Hematopoietic multipotent progenitor cell treated with erythropoietin and hydrocortisone succinate and interleukin-3 and kit ligand, for 15 days (in vitro differentiated cells): ENCODE measurements at places on chromosomes 6 and 20.

DNA sequence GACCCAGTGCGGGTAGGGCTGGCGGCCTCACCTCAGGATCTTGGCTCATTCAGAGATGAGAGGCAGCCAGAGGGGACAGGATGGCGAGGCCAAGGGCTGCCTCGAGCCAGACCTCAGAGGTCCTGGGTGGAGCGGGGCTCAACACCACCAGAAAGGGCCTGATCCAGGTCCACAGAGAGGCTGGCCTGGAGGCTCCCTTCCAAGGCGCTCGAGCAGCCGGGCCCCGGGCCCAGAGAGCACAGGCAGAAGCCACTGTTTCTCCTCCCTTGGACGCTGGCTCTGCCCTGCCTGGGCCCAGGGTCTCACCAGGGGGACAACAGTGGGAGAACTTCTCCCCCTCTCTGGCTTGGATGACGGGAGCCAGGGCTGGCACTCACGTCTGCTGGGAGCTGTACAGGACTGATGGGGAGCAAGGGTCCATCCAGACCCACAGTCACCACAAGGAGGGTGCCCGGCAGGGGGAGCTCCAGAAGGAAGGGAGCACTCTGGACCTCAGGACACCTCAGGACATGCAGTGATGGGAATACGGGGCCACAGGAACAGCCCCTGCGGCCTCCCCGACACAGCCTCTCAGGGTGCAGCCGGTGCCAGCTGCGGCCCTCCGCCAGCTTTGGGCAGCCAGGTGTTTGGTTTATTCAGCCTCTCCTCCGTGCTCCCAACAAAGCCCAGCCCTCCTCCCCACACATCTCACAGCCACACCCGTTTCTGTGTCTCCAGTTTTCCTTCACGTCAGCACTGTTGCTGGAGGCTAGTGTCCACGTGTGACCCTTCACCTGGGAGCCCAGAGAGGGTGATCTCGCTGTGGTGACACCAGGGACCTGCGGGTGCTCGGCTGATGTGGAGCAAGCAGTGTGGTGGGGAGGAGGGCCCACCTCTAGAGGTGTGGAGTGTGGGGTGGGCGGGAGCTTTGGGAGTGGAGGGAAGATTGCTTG, 8.7 kb downstream of the RPS21 start:
- no peak for DNase-seq

- no peak for DNase-seq
Measured at GRCh38 chr6:422433-423054, 31.0 kb downstream of the IRF4 start.

DNA sequence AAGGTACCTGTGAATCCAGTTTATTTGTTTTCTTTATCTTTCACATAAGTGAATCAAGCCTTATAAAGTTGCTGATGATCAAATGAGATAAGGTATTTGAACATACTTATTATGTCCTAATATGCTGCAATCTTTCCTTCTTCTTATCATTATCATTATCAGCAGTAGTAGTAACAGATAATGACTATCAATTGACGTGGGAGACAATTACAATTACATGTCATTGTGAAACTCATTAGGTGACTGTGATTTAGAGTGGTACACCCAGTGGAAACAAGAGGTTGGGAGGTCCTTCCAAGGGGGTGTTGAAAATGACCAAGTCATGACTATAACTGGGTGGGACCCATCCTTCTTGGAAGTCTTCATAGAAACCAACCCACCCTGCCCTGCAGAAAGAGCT, 2.8 kb downstream of the CLIC5 start:
- DNase-seq: no peak

DNA sequence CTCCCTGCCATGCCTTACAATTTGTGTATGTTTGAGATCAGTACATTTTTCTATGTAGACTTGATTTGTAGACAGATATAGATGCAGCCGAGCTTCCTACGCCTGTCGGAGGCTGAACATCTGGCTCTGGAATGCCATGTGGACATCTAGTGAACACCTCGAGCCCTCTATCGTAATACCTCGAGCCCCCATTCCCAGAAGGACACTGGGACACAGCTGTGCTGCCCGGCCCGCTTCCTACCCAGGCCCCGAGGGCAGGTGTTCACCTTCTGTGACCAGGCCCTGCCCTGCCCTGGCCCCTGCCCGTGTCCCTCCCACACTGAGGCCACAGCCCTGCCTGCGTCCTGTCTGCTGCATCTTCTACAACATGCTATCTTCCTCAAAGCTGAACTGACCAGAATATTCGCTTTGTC, 12.9 kb downstream of the RPS6KA2 start:
- no peak for DNase-seq

DNA sequence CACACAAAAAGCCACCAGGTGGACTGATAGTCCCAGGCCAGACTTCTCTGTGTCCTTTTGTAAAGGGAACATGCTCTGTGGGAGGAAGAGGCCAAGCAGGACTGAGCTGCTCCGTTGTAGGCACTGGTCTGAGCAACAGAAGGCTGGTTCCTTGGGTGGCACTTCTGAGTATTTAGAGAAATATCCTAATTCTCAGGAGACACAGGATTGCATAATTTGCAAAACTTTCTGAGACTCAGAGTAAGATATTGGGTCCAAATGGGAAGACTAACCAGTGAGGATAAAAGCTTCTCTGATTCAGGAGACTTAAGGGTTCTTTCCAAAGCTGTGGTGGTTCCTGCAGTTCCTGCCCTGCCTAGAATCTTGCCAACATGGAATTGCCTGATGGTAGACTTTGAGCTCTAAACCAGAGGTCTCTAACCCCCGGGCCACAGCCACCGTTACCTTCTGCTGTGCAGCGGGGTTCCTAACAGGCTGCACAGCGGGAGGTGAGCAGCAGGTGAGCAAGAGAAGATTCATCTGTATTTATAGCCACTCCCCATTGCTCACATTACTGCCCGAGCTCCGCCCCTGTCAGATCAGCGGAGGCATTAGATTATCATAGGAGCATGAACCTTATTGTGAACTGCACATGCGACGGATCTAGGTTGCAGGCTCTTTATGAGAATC, 107.0 kb downstream of the OLIG3 start:
- DNase-seq: no peak

- no peak for DNase-seq
Measured at GRCh38 chr6:129195643-129196042, 312.7 kb downstream of the LAMA2 start.

DNA sequence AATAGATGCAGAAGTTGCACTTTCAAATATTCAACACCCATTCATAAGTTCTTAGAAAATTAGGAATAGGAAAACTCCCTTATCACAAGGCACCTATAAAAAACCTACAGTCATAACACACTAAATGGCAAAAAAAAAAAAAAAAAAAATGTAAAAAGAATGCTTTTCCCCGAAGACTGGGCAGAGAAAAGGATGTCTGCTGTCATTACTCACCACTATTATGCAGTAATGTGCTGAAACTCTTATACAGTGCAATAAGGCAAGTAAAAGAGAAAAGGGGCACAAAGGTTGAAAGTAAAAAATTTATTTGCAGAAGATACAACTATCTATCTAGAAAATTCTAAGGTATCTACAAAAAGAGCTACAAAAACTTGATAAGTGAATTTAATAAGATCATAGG, 607.8 kb upstream of the ARID1B start:
- DNase-seq: no peak

GRCh38 chr20:24783631-24784492, 165.2 kb upstream of the CST7 start:
- no peak for DNase-seq

DNA sequence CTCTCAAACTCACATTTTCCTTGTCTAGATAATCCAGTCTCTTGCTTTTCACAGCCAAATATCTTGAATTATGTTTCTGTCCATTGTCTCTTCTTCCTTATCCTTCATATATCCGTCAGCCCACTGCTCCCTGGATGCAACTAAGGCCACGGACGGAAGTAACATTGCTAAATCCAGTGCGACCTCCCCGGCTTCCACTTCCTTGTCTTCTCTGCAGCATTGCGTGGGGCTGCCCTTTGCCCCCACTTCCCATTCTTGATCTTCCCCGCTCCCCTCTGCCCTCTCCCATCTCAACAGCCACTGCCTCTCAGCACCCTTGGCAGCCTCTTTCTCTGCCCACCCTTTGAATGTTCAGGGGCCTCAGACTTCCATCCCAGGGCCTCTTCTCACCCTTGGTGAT, 190.4 kb upstream of the UST start:
- no peak for DNase-seq

DNA sequence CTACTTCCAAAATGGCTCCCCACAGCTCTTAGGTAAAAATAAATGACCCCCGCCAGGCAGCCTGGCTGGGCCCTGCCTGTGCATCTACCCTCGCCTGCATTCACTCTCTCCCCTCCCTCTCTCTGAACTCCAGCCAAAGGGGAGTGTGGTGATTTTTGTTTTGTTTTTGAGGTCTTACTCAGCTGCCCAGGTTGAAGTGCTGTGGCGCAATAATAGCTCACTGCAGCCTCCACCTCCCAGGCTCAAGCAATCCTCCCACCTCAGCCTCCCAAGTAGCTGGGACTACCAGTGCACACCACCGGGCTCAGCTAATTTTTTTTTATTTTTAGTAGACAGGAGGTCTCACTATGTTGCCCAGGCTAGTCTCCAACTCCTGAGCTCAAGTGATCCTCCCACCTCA, 15.8 kb downstream of the NFATC2 start:
- DNase-seq: no peak

GRCh38 chr20:11814267-11814666, 103.4 kb upstream of the BTBD3 start:
- DNase-seq: no peak

DNA sequence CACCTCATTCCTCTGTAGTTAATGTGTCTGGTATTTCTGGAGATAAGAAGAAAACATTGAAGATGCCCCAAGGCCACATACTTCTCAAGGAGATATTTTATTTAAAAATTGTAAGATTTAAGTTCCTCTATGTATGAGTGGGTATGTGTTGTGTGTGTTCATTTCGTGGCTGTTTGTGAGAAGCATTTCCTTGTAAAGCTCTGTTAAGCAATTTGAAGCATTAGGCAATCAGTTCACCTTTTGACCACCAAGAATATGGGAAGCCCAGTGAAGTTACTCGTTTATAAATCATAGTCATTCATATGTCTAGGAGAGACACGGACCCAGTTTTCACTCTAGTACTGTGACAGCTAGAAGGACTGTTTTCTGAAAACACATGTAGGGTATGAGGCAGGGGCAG, 717.6 kb upstream of the MAP3K7 start:
- DNase-seq: no peak

GRCh38 chr6:139753198-139753861, 378.9 kb upstream of the CITED2 start:
- DNase-seq: no peak

DNA sequence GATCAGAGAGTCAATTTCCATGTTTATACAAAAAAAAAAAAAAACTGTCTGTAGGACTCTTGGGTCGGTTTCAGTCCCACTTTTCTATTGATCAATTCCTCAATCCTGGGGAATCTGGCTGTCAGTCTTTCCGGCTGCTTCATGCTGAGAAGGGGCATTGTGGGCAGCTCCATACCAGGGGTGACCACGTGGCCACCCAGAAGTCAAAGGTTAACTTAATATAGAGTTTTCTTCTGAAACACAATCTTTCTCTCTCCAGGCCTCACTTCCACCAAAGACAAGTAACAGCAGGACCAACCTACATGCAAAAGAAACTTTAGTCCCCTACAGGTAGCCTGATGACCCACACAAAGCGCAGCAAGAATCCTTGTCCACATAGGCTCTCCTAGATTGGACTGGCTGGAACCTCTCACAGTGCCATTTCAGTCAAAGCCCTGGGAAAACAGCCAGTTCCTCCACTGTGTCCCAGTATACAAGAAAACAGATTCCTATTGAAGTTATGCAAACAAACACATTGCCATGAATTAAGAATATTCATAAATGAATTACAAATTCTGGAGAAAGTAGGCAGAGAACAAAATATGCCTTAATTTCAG, 18.5 kb upstream of the SERPINB9 start:
- DNase-seq: no peak

GRCh38 chr20:61954276-61955021, 111.2 kb downstream of the TAF4 start:
- no peak for DNase-seq

- peak; percentile 94 for DNase-seq
Measured at GRCh38 chr6:26204332-26205160, 117.3 kb downstream of the HFE start.
